ENCODE measurements at places on chromosomes 4 and X.

DNA sequence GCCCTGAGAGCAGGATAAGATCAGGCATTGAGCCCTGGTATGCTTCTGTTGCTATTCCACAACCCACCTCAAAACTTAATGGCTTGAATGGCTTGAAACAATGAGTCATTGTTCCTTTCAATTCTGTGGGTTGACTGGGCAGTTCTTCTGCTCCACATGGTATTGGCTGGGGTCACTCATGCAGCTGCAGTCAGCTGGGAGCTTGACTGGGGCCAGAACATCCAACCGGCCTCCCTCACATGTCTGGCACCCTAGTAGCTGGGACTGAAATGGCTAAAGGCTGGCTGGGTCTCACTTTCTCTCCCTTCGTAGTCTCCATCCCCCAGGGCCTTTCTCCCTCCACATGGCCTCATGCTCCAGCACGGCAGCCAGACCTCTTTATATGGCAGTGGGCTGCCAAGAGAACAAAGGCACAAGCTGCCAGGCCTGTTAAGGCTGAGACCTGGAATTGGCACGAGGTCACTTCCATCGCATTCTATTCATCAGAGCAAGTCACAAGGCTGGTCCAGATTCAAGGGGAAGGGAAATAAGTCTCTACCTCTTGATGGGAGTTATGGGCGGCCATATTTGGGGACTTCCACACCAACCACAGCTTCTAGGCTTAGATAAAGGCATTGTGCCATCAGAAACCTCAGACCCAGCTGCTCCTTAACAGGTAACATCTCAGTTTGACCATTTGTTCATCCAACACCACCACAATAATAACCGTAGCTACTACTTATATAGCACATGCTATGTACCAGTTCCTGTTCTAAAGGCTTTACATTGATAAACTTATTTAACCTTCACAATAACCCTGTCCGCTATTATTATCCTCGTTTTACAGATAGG, 159.7 kb upstream of the ATP6AP2 start:
- DNase-seq: no peak

- no peak for DNase-seq
These were observed 114.7 kb upstream of the VCX3B start for GRCh38 chrX:8349816-8350544.

DNA sequence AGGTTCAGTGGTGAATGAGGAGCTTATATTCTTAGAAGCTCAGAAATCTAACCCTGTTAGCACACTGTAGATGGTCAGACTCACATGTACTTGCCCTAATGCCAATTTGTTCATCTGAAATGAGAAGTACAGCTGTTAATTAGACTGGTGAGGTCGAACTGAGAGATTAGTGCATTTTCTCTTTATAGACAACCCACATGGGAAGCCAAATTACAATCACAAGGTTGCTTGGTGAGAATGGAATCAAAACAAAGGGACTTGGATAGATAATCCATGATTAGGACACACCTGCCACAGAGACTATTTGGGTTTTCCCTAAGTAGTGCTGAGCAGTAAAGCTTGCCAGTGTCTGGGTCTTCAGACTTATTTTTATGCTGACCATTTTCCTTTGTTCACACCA, 88.3 kb downstream of the POLA1 start:
- no peak for DNase-seq

GRCh38 chrX:41667631-41668030, 21.1 kb upstream of the GPR34 start:
- no peak for DNase-seq

- DNase-seq: no peak
These were observed 575.9 kb downstream of the MID1IP1 start for GRCh38 chrX:39377157-39377556.

- no peak for DNase-seq
These were observed 154.0 kb upstream of the RADX start for GRCh38 chrX:106457802-106458201.

GRCh38 chr4:91118597-91118996, 991.4 kb downstream of the CCSER1 start:
- DNase-seq: no peak

- DNase-seq: no peak
These were observed 155.1 kb upstream of the FGF13 start for GRCh38 chrX:138866643-138867042.

DNA sequence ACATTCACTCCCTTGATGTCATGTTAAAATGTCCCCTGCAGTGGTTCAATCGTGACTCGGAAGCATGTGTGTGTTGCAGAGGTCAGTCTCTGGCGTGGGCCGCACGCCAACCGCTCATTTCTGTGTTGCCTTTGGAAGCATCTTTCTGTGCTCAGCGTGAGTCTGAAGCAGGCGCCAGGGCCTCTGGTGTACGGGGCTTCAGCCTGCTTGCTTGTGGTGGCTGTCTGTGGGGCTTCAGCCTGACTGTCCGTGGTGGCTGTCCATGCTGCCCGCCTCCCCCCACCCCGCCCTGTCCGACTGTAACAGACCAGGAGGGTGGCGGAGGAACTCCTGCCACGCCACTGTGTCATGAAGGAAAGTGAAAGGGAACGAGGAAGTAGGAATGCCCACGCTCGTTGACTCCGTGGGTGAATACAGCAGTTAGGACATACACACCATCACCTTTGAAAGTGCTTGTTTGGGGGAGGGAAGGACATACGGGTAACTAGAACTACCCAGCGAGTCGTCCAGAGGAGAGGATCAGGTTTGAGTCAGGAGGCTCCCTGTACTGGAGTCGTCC, 14.7 kb upstream of the CLCN4 start:
- DNase-seq: no peak

DNA sequence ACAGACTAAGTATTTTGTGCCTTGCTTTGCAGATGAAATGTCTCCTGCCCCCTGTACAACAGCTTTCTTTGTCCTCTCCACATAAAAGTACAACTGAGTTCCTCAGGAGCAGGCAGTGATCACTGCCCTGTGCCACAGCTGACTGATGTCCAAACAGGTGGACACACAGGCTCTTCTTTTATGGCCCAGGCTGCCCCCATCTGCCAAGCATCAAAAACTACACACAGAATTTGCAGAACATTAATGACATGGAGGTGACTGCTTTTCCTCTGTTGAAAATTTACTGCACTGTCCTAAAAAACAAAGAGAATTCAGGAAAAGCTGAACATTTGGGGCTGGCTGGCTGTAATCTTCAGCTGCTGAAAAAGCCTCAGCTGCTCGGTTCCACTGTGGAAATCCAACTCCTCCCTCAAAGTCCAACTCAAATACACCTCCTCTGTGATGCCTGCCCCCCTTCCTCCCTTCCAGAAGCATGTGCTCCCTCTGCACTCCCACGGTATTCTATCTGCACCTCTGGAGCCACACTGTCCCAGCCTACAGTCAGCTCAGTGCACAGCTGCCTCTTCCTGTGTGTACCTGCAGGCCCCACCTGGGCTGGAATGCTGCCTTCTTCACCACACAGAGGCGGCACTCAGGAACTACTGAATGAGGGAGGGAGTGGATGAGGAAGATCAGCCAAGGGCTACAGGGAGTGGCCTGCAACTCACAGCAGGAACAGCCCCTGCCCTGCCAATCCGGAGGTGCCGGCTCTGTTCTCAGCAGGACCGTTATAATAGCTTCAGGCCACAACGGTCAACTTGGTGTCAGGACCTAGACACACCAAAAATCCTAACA, 10.3 kb downstream of the AFAP1 start:
- DNase-seq: no peak
